ENCODE measurements at places on chromosomes 2 and 18.

GRCh38 chr2:239930378-239930777, 94.8 kb downstream of the NDUFA10 start:
- no peak for DNase-seq

DNA sequence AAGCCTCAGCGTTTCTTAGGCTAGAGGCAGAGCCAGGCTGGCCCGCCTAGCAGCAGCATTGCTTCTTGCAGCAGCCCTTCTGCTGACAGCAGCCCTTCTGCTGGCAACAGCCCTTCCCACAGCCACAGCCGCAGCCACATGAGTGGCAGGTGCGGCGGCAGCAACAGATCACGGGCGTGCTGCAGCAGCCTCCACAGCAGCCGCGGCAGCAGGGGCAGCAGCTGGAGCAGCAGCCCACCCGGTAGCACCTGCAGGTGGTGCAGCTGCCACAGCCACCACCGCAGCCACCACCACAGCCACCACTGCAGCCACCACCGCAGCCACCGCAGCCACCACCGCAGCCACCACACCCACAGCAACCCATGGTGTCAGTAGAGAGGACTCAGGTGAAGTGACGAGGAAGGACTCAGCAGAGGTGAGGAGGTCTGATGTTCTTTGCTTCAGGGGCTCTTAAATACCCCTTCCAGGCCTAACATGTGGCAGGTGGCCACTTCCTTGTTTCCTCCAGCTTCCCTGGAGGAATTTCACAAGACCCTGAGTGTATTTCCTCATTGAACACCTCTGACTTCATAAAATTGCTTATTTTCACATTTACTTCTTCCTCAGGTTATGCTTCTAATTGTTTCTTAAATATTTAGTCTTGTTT, at the start of gene SCYGR6:
TSS of gene SCYGR6 (minus strand) at position 364 of the 646 bp plus-strand sequence. CDS start at position 364, 0 bp downstream.
- peak; percentile 0 for DNase-seq

GRCh38 chr2:196307775-196308305, 136.5 kb upstream of the STK17B start:
- DNase-seq, result no peak

- no peak for DNase-seq
These were observed 134.5 kb downstream of the NEDD4L start for GRCh38 chr18:58178511-58178910.

GRCh38 chr2:207362716-207363115, 167.0 kb upstream of the CREB1 start:
- no peak for DNase-seq

DNA sequence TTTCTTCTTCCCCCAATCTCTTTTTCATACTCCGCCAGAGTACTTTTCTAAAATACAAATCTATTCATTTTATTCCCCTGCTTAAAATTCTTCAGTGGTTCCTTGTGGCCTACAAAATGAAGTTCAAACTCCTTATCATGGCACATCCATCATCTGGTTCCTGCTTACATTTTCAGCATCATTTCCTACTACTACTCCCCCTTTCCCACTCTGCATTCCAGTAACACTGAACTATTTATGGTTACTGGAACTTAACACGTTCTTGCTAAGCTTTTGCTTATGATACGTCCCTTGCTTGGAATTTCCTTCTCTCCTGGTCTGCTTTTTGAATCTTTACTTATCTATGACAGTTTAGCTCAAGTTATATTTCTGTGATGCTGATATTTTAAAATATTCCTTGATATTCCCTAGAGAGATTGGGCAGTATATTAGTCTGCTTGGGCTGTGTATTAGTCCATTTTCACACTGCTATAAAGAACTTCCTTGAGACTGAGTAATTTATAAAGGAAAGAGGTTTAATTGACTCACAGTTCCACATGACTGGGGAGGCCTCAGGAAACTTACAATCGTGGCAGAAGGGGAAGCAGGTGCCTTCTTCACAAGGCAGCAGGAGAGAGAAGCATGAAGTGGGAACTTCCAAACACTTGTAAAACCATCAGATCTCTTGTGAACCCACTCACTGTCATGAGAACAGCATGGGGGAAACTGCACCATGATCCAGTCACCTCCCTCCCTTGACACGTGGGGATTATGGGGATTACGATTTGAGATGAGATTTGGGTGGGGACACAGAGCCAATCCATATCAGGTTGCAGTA, 53.2 kb downstream of the BMPR2 start:
- no peak for DNase-seq

DNA sequence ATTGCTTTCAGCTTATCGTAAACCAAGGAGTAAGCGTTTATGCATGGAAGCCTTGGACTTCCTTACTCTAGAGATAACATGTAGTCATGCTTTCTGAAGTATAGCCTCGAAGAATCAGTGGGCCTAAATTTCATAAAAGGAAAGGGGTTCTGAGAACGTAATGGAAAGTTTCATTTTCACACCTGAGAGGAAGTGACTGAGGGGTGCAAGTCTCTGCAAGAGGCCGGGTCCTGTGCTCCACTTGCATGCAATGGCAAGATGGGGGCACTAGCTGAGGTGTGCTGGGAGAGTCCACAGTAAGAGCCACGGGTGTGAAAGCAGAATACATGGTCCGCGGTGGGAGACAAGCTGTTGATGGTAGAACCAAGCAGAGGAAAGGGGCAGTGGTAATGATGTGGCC, 36.5 kb upstream of the C1D start:
- DNase-seq, result no peak

DNA sequence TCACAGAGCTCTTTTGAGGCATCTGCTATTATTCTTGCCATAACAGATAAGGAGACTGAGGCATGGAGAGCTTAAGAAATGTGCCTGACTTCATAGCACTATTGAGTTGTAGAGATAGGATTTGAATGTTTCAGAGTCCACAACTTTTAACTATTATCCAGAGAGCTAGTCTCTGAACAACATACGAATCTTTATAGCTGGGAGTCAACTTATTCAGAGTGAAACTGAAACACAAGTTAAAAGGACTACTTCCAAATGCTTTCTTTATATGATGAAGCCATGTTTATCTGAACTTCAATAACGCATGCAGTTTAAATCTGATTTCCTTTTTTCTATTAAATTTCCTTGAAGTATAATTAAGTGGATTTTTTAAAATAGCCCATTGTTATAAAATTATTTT, 268.8 kb downstream of the IKZF2 start:
- no peak for DNase-seq
